SK-MEL-5 (cell line): ENCODE measurements at places on chromosomes 4 and X. TPM values are rescaled to one million over a fixed set of nuclear protein-coding genes. Genes with fewer than 3 reads are reported as not detected.
A peak's percentile ranks its signal among the peaks of the same experiment; 100 is the strongest.

UNC5C gene
- 0.43 and 0.50 TPM in 2 replicates for total RNA-seq

GRCh38 chr4:125849869-125850268 lies 535.1 kb downstream of the FAT4 start:
- no peak for DNase-seq

DNA sequence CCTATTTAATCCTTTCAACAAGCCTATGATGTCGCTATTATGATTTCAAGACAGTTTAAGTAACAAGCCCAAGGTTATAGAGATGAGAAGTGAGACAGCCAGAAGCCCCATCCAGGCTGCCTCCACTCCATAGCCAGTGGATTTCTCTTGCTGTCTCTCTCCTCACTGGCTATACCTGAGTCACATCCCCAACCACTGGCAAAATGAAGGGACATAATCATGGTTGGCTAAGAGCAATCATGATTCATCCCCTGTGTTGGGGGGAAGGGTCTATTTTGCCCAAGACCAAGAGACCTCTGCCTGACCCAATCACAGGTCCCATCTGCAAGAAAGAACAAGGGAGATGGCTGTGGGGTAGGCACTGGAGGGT lies 334.9 kb upstream of the GATB start:
- no peak for DNase-seq

DNA sequence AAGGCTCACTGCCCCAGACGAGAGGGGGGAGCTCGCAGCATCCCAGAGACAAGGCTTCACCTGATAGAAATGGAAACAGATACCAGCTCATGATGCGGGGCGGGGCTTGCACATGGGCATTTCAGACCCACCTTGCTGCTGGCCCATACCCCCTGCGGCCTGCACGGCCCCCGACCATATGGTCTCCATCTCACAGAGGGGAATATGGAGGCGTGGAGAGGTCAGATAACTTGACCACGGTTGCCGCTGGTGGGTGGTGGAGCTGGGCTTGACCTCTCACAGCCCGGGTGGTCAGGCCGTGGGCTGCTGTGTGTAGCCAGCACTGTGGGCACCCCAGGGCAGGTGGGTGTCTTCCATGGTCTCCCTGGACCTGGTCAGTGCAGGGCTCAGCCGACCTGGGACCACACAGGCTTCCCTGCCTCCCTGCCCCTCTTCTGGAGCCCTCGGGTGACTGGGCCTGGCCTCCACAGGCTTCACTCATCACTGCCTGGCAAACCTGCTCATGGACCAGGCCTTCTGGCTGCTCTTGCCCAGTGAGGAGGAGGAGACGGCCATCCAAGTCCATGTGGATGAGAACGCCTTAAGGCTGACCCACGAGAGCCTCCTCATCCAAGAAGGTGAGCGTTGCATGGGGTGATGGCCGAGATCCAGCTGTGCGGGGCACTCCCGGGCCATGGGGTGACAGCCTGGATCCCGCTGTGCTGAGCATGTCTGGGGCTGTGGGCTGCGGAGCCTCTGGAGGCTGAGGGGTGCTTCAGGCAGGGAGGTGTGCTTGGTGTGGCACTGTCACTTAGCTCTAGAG lies 16.8 kb downstream of the SH3TC1 start:
- no peak for DNase-seq

TMPRSS11F gene
- 0.13 and 0.18 TPM in 2 replicates for total RNA-seq

DNA sequence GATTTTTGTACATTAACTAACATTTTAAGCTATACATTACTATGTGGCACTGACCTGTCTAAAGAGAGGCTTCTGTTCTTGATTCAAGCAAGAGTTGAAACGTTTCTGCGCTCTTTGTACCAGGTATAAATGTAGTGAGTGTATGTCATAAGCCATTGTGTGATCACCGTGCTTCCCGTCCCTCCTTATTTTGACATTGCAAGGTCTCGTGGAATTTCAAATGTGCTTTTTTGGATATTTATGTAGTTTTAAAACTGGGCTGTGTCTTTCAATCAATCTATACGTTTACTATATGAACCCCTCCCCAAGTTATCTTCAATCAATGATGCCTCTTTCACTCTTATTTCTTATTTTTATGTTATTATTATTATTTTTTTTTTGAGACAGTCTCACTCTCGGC lies at the start of gene KLHL15:
KLHL15 (minus strand) TSS at position 101 of the 400 bp plus-strand sequence. CDS start 20,493 bp downstream, outside the sequence.
- no peak for DNase-seq

- no peak for DNase-seq
Measured at GRCh38 chr4:127219232-127219631, 413.5 kb upstream of the INTU start.

DNA sequence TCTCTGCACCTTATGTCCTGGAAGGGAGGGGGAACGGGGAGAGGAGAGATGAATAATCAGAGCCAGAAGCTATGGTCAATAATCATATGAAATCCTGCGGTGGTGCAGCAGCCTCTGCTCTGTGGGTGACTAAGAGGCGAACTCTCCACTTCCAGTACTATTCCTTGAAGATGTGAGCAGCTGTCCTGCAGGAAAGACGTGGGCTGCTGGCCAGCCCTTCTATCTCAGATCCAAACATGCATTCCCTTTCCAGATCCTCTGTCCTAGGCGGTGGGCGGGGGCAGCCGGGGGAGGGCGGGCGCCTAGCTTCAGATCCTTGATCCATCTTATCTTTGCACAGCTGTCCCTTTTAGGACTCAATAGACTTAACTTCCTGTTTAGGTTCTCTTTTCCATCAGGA lies 34.5 kb downstream of the SPINK2 start:
- DNase-seq, result no peak

GRCh38 chr4:23728971-23729370 lies 160.9 kb downstream of the PPARGC1A start:
- no peak for DNase-seq

DNA sequence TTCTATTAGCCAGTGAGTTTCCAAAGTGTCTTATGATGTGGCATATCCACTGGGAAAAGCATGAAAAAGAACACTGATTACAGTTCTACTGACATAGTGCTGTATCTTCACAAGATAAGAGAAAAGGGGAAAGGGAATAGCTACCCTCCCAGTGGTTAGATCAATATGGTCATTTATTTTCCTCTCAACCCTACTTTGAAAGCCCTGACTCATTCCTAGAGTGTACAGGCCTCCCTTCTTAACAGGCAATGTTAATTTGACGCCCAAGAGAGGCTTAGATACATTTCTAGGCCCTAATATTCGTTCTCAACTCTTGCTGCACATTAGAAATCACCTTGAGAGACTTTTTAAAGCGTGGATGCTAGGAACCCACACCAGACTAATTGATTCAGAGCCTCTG lies 20.4 kb upstream of the BRS3 start:
- DNase-seq, result no peak

DNA sequence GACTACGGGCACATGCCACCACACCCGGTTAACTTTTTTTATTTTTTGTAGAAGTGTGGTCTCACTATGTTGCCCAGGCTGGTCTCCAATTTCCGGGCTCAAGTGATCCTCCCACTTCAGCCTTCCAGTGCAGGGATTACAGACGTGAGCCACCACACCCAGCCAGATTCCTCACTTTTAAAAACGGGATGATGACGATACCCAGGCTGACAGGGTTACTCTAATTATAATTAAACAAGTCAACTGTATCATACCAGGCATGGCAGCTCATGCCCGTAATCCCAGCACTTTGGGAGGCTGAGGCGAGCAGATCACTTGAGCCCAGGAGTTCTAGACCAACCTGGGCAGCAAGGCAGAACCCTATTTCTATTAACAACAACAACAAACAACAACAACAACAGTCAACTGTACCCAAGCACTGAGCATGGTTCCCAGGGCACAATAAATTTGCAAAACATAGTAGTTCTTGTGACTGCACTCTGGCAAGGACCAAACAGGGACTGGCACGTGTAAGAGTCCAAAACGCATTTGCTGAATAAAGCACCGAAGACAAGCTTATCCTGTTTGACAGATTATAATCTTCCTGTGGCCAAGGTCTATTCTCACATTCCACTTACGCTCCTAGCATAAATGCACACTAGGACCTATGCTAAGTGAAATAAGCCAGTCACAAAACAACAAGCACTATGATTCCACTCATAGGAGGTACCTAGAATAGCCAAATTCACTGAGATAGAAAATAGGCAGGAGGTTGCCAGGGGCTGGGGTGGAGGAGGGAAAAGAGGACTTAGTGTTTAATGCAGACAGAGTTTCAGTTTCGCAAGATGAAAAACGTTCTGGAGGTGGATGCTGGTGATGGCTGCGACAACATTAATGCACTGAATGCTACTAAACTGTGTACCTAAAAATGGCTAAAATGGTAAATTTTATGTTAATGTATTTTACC lies 77.5 kb downstream of the IRF2 start:
- DNase-seq, result no peak

GNRHR gene
- not detected in 2 replicates for total RNA-seq

GRCh38 chrX:2820136-2820771 lies 8.5 kb upstream of the GYG2 start:
- peak; percentile 26 for DNase-seq

GRCh38 chr4:149277705-149278104 lies 537.9 kb downstream of the IQCM start:
- DNase-seq, result no peak

GRCh38 chr4:80532674-80533333 lies 197.3 kb downstream of the CFAP299 start:
- no peak for DNase-seq

- no peak for DNase-seq
Measured at GRCh38 chr4:87112063-87112462, 108.4 kb downstream of the KLHL8 start.

LONRF3 gene
- total RNA-seq, result 2.4 and 2.8 TPM in 2 replicates
